ENCODE measurements at places on chromosomes 16 and 17. TPM values are rescaled to one million over a fixed set of nuclear protein-coding genes. Genes with fewer than 3 reads are reported as not detected.

Gene CASKIN1
- total RNA-seq = 0.16 TPM

Gene MYH3
- 0.12 TPM for total RNA-seq

Gene GAS2L2
- not detected for total RNA-seq

Gene TBC1D3G
- total RNA-seq = not detected

Gene CDRT15L2
- not detected for total RNA-seq

Gene ZNF423
- total RNA-seq = 2.4 TPM

Gene NHLRC4
- total RNA-seq = 2.6 TPM

Gene GRAP
- total RNA-seq = 0.32 TPM

Gene EFCAB13
- total RNA-seq = 4.5 TPM

All from hair follicle dermal papilla cell (primary cell).